ENCODE measurements at places on chromosomes 1 and 21. TPM values are rescaled to one million over a fixed set of nuclear protein-coding genes. Genes with fewer than 3 reads are reported as not detected.

GRCh38 chr1:168420177-168420576 is 123.6 kb downstream of the XCL2 start:
- no peak for DNase-seq

GRCh38 chr1:3762151-3762872 is 10.1 kb downstream of the CCDC27 start:
- DNase-seq = no peak

Gene SYCP1
- not detected for total RNA-seq

DNA sequence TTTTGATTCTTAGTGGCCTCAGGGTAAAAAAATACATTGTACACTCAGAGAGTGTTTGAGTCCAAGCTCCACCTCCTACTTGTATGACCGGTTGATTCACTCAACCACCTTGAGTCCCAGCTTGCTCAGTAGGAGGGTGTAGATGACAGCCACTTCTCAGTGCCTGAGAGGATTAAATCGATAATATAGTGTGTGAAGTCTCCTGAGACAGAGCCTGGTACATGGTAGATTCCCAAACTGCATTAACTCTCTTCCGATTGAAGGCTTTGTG is 38.4 kb downstream of the NCMAP start:
- no peak for DNase-seq

Gene ARTN
- total RNA-seq = not detected

- no peak for DNase-seq
Observed at GRCh38 chr1:74703386-74704182, 29.3 kb downstream of the CRYZ start.

DNA sequence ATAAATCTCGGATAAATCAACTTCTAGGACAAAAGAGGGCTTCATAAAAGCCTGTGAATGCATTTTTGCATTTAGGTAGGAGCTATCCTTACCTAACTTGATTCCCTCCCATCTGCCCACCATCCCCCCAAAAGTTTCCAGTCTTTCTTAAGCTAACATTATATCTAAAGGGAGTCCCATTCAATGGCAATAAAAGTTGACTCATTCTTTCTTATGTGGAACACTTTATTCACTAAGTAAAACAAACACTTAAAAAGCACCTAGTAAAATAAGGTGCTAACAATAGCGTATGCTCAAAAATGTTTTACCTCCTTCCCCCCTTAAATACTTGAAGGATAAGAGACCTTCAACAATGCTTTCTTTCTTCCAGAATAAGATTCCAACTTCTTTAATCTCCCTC is 83.8 kb downstream of the GON4L start:
- no peak for DNase-seq

GRCh38 chr1:213905344-213905743 is 82.4 kb upstream of the PROX1 start:
- DNase-seq = no peak

Data from fibroblast of lung (primary cell).